NCI-H345 (cell line): ENCODE measurements at places on chromosomes 1 and 21.

GRCh38 chr1:20867847-20868246 lies 80.7 kb upstream of the HP1BP3 start:
- no peak for DNase-seq

- peak; percentile 94 for DNase-seq
These were observed at the start of gene ZNF436 for GRCh38 chr1:23369335-23370013. Gene ZNF436, minus strand, starts transcription at chr1:23369836. Its CDS starts 1,831 bp downstream, at chr1:23368005.

DNA sequence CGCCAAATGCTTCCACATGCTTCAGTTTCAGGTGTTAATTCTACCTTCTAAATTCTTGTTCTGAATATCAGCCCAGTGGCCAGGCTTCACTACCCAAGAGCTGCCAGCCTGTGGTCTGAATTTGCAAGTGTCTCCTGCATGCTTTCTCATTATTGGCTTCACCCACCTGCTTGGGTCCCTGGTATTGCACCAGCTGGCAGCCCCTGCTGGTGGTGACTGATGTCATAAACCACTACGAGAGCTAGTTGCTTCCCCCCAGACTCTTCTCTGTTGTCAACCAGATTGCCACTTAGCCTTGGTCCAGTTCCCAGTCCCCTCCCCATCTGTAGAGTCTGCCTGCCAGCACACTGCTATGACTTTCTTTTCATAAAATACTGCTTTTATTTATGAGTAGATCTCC lies 197.7 kb upstream of the DUSP10 start:
- DNase-seq = peak; percentile 24

GRCh38 chr1:204992201-204992997 lies 50.6 kb upstream of the CNTN2 start:
- no peak for DNase-seq

DNA sequence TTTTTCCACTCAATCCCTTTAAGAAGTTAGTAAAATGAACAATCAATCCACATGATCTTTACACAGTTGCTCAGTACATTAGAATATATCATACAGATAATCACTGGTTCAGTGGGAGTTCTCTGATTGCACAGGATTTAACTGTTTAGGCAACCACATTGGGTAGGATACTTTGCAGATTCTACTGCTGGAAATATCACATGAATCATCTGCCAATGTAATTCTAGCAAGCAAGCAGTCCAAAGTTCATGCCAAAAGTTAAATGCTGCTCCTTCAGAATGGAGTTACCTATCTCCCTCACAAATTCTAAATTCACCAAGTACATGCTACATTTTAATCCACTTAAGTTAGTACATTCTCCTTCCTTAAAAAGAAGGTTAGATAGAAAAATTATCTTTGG lies 52.4 kb downstream of the NEGR1 start:
- no peak for DNase-seq

- no peak for DNase-seq
These were observed 839.1 kb upstream of the ADGRL2 start for GRCh38 chr1:80961464-80962190.

DNA sequence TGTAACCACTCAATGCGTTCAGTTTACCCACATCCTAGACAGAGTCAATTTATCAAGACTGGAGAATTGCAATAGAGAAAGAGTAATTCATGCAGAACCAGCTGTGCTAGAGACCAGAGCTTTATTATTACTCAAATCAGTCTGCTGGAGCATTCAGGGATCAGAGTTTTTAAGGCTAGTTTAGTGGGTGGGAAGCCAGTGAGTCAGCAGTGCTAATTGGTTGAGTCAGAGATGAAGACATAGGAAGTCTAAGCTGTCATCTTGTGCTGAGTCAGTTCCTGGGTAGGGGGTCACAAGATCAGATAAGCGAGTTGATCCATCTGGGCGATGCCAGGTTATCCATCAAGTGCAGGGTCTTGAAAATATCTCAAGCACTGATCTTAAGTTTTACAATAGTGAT lies 499.6 kb downstream of the MRPL39 start:
- no peak for DNase-seq

DNA sequence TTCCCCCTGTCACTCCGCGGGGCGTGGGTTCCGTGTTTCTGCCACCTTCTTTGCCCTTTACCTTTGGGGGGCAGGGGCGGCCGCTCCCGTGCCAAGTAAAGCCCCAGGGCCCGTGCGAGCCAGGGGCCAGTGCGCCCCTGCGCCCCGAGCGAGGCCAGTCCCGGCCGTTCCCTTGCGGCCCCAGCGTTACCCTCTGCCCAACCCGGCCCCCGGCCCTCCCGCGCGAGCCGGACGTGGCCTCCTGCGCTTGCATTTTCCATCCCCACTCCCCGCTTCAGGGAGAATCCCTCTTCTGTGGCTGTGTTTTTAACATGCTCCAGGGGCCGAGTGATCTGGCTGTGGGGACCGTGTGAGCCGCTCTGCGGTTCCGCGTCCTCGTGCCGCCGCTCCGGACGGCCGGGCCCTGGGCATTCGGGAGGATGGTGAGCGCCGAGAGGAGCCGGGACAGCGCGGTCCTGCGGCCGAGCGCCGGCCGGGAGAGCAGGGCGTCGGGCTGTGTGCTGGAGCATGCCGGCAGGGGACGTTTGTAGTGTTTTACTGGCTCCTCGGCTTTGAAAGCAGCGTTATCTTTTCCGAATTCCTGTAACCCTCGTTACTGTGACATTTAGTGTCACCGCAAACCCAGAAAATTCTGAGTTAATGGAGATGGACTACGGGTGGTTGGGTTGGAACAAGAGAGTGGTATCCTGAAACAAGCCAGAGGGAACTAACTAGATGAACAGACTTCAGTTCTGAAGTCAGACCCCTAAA lies 1.0 kb downstream of the GALNT2 start:
- no peak for DNase-seq

- no peak for DNase-seq
These were observed 166.5 kb downstream of the TPR start for GRCh38 chr1:186208405-186209129.

DNA sequence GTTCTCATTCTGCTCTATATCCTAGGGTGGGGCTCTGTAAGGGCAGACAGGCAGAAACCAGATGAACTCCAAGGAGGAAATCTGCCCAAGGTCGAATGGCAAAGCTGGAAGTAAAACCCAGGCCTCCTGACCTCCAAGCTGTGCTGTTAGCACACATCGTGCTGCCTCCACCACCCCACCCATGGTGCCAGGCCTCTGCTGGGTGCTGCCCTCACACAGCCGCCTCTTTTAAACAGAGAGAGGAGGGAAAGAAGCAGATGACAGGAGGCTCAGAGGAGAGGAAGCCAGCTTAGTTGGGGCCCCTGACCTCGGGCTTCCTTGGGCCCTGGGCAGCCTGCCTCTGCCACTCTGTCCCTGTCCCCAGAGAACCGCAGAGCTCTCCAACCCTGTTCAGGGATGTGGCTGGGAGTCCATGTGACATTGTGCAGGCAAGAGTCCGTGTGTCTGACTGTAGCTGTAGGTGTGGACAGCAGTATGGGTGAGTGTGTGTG lies 1.1 kb downstream of the SYNC start:
- DNase-seq = no peak

GRCh38 chr1:3917761-3918160 lies 17.7 kb upstream of the C1orf174 start:
- no peak for DNase-seq

- DNase-seq = no peak
These were observed 601.1 kb downstream of the USP25 start for GRCh38 chr21:16330908-16331268.

GRCh38 chr21:16912075-16912474 lies 600.8 kb upstream of the CXADR start:
- no peak for DNase-seq

GRCh38 chr1:179195376-179195775 lies 34.1 kb downstream of the ABL2 start:
- no peak for DNase-seq

DNA sequence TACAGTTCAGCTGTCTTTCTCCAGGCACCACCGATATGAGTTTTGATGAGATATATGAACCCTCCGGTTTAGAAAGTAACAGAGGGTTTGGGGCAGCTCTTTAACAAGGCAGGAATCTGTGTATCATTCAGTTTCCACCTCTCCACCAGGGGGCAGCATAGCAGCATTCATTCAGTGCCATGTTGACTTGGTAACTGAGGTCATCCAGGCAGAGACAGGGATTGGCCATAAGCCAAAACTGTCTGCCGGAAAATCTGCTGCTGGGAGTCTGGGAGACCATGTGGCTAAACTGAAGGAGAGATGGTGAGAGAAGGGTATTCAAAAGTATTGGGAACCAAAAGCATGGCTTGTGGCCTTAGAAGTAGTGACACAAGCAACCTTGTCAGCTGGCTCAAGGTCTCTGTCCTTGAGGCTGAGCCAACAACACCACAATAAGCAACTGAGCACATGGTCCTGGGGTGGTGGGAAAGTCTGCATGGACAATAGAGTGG lies 98.5 kb downstream of the LMX1A start:
- peak; percentile 89 for DNase-seq

- peak; percentile 58 for DNase-seq
These were observed 736 bp downstream of the KCNC4 start for GRCh38 chr1:110210604-110211495.

DNA sequence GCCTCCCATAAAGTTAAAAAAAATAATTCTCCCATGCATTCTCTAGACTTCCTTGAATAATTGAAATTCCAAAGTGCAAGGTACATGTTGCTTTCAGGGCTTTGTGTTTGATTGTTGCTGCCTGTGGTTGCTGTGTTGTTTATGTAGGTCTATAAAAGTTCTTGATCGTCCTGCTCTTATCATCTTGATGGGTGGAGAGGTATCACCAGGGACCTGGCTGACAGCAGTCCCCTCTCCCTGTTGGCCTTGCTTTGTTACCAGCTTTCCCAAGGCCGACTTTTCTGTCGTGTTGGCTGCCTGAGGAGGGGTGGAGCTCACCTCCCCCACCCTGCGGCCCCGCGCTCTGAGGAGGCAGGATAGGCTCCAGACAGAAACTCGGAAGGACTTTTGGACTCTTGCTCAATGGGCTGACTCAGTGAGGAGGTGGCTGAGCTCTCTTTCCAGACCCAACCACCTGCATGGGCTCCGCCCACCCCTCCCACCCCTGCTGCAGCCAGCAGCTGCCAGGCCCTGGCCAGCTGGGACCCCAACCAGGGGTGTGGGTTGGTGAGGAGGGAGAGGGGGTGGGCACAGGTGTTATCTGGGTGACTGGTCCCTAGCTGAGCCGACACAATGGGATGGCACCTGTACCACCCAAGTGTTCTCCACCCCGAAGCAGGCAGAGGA lies 2.0 kb downstream of the INAVA start:
- DNase-seq = peak; percentile 8

- DNase-seq = no peak
These were observed 16.4 kb upstream of the CHODL start for GRCh38 chr21:18228060-18228739.
